ENCODE measurements at places on chromosomes 11 and 22.

- DNase-seq = no peak
These were observed 7.7 kb downstream of the OSBP start for GRCh38 chr11:59607703-59608454.

DNA sequence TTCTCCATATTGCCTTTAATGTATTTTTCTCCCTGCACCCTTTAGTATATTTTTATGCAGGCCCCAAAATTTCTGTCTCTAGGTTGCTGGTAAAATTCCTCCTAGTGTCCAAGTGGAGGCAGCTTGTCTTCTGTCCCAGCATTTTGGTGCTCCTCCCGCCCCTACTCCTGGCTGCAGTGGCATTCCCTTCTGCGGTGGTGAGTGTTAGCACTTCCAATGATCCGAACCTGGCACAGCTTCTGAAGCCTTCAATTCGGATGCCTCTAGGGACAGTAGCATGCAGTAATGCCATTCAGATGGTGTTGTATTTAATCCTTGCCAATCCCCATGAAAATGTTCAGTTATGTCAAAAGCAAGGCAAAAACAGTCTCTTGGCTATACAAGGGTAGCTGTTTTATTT, 5.9 kb downstream of the YWHAH start:
- DNase-seq = no peak

GRCh38 chr11:12042215-12042676, 33.8 kb upstream of the DKK3 start:
- no peak for DNase-seq

DNA sequence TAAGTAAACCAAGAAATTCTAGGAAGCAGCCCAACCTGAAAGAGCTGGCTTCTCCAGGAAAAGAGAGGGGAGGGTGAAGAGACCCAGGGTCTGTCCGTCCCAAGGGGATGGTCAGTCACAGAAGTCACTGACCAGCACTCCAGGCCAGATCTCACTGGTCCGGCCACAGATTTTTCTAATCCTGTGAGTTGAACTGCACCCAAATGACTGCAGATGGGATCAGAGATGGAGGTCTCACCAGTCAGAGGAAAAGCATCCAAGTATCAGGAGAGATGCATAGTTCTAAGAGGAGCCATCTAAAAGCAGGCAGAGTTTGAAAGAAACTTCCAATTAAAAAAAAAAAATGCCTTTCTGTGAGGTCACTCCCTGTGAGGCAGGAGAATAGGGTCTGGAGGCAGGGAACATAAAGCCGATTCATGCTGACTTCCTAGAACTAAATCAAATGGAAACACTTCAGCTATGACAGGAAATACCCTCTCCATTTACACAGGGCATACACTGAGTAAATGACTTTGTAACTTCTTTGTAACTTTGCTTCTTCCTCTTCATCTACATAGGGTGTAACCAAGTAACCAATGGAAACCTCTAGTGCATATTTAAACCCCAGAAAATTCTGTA, 144.5 kb downstream of the CCDC34 start:
- no peak for DNase-seq

DNA sequence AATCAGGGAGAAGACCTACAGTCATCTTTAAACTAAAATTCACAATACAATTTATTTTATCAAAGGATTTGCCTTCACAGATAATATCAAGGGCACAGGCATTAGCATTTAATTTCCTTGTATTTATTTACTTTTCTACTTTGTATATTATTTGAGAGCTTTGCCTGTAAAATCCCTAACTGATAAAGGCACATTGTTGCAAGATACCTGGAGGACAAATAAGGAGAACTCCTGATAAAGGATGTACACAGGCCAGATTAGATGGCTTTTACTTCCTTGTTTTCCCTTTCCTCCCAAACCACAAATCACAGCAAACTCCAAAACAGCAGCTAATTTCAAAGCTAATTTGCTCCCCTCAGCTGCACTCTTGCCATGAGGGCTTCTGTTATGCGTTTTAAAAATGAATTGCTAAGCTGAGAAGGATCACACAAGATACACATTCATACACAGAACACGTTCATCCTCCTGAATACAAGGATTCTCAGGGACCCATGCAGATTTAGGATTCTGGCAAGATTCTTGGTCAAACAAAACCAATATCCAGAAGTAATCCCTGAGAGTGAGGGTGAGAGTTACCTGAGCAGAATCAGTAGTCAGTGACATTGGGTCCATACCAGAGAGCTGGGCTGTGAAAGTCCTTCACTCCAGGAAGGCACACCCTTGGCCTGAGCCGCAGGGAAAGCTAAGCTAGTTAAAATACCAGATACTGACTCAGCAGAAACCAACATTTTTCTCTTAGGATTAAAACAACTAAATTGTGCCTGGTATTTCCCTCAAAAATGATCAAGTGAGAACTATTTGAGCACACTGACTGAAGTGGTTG, 100.3 kb upstream of the CLPB start:
- no peak for DNase-seq

DNA sequence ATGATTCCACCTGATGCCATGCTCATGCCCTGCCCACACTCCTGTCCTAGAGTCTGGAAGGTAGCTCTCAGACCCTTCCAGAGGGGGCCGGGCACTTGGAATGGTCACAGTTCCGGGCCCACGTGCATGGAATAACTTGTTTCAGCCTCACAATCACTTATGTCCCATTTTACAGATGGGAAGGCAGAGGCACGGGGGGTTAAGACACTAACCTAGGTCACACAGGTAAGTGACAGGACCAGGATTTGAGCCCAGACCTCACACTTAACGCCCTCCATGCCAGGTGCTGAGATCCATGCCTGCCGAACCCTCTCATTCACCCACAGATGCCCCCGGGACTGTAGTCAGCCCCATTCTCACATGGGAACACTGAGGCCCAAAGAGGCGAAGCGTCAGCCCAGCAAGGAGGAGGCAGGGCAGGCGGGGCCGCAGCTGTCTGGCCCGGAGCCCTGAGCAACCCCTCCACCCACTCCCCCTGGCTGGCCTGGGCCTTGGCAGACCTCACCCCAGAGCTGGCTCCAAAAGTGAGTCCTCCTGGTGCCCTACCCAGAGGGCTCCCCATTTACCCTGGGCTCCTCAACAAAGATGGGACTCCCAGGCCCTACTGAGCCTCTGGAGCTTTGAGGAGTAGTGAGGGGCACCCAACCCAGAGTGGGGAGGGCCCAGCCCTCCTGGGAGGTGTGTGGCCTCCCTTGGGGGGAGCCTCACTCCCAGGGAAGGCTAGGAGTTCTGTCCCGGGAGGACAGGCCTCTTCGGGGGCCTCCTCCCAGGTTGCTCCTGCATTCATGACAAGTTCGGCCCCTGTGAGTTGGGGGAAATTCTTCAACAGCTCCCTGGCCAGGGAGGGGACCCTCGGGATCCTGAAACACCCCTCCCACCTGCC, 2.4 kb upstream of the ALDH3B1 start:
- DNase-seq = no peak

DNA sequence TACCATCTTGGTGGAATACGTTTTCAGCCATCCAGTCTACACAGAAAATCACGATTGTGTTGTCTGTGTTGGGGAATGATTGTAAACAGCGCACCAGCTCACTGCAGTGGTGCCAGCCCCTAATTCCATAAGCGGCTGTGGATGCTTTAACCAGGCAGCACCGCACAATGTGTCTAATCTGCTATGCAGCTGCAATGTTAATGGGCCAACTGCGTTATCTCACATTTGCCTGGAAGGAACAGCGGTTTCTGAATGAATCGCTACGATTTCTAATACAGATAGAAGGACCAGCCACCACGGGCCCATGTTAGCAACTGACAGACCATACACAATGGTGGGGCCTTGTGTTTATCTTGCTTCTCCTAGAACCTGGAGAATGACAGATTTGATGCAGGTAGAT, 384.5 kb upstream of the KIRREL3 start:
- no peak for DNase-seq

GRCh38 chr11:803770-804598, 1.0 kb downstream of the PIDD1 start:
- DNase-seq = no peak

DNA sequence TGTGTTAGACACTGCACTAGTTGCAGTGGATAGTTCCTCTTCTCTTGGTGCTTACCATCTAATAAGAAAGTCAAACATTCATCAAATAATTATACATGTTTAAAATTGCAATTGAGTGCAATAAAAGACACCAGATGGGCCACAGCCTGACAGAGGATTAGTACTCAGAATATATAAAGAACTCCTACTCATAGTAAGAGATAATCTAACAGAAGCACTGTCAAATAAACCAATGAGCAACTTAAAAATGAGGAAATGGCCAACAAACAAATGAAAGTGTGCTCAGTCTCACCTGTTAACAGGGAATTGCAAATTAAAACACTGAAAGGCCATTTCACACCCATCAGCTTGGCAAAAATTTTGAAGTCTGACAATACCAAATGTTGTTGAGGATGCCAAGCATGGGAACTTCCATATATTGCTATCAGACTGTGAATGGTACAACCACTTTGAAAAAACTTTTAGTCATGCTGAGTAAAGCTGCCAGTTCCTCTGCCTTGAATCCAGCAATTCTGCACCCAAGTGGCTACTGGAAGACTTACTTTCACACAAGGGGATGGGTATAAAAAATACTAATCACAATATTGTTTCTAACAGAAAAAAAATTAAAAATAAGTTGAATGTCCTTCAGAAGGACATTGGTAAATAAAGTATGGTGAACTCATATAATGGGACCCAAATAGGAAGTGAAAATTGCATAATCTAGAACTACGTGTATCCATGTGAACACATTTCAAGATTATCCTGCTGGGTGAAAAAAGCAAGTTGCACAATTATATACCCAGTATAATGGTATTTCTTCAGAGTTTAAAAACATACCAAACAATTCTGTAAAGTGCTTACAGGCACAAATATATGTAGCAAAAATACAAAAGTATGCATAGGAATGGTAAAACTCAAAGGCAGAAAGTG, 41.4 kb upstream of the CREB3L1 start:
- no peak for DNase-seq

DNA sequence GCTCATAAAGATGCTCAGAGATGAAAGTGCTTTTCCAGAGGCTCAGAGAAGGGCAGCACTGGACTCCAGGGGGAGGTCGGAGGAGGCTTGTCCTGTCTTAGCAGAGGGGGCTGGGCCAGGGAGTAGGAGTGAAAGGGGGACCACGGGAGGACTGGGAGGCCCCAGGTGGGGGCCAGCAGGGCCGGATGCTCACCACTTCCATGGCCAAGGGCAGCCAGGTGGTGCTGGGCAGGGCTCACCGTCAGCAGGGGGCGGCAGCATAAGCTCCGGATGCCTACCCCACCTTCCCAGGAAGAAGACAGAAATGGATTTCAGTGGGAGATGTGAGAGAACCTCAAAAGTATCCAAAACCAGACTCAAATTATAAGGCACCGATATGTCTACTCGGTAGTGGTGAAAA, 11.0 kb downstream of the RAB36 start:
- DNase-seq = no peak

GRCh38 chr22:33597274-33597985, 322.8 kb downstream of the LARGE1 start:
- no peak for DNase-seq

- DNase-seq = no peak
These were observed 11.4 kb downstream of the CTSC start for GRCh38 chr11:88326099-88326498.

GRCh38 chr22:49242480-49242879, 585.2 kb downstream of the BRD1 start:
- no peak for DNase-seq

- no peak for DNase-seq
These were observed 44.5 kb downstream of the TRIOBP start for GRCh38 chr22:37741312-37741795.

DNA sequence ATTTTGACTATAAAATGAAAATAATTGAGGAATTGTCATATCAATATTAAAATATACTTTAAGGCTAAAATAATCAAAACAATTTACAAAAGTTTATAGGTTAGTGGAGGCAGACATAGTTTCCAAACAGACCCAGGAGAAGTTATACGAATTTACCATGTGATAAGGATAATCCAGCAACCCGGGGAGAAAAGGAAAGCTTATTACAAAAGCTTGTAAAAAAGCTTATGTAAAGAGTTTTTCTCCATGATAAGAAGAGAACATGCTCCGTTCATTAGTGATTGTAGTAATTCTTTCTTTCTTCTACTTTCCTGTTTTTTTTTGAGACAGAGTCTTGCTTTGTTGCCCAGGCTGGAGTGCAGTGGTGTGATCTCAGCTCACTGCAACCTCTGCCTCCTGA, 79.0 kb downstream of the ATXN10 start:
- no peak for DNase-seq

DNA sequence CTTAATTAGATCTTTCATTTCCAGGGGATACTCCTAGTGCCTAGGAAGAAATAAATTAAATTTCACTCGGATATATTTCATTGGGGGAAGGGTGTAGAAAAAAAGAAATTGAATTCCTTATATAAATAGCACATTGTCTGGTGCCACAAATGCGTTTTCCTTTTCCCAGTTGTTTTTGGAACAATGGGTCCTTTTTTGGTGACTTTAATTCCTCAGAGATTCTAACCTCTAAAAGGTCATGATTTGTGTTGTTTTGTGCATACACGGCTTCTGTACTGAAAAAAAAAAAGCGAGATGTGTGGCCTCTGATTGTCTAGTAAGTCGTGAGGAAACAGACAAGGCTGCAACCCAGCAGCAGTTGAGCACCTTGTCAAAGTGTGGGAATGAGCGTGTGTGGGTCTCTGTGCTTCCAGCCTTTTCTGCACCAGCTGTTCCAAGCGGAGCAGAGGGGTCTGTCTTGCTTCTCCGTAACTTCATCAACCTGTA, 64.5 kb upstream of the CRTAM start:
- DNase-seq = no peak

DNA sequence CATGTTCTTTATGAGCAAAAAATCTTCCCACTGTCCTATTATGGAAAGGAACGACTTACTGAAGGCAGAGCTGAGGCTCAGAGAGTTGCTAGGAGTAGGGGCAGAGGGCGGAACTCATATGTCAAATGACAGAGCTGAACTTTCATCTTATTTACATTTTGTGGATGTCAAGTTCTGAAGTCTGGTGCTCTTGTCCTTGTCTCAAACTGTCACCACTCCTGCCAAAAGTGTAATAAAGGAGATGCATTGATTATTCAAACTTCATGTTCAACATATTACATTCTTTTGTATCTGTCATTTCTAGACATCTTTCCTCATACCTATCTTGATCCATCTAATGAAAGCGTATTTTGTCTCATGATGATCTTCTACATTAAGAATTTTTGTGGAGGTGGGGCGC, 57.1 kb upstream of the C11orf87 start:
- DNase-seq = no peak

- no peak for DNase-seq
These were observed 21.7 kb downstream of the PTPN5 start for GRCh38 chr11:18769802-18770456.

GRCh38 chr11:104964247-104964646, 4.1 kb downstream of the CASP4 start:
- no peak for DNase-seq

GRCh38 chr22:42338479-42338878, 68.0 kb upstream of the TCF20 start:
- DNase-seq = no peak

DNA sequence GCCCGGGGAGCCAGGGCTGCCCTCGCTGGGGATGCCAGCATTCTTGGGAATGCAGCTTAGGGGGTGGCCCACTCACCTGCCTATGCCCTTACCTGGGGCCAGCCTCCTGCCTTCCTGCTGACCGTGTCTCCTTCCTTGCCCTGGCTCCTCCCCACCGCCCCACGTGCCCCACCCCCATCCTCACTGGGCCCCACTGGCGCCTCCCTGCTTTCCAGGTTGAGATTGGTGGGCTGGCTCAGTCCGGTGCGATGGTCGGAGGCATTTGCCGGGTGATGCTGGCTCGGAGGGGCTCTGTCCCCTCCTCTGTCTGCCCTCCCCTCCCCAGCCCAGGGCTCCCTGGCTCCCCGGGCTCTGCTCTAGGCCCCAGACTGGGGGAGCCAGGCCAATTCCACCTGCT, 34.1 kb upstream of the GRAMD4 start:
- no peak for DNase-seq
